Activated CD4-positive, CD25-positive, alpha-beta regulatory T cell treated with anti-CD3 and anti-CD28 coated beads, Interleukin-2, amount 50 U/mL, for 72 hours (primary cell): ENCODE measurements at places on chromosomes 7 and 10.

DNA sequence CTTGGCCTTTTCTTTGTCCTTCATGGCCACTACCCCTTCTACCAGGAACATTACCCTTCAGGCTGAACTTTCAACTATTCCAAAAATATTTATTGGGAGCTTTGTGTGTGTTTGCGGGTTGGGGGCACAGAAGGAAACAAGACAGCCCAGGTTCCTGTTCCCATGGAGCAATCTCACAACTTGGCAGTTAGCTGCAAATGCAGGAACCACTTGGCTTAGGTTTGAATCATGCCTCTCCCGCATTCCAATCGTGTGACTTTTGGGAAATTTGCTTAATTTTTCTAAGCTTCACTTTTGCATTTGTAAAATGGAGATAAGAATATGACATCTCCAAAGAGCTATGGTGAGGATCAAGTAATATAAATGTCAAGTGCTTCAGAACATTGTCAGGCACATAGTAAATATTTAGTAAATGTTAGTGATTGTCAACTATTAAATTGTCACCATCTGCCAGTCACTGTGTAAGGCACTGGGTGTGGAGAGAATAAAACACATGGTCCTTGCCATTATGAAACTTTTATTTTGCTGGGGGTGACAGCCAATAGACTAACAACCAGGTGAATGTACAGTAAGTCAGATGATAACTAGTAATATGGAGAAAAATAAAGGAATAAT is 277.1 kb downstream of the SNX13 start:
- no peak for DNase-seq

GRCh38 chr7:91280185-91280584 is 16.0 kb downstream of the FZD1 start:
- DNase-seq, result no peak

- no peak for DNase-seq
These were observed 7.6 kb upstream of the HILPDA start for GRCh38 chr7:128447941-128448564.

DNA sequence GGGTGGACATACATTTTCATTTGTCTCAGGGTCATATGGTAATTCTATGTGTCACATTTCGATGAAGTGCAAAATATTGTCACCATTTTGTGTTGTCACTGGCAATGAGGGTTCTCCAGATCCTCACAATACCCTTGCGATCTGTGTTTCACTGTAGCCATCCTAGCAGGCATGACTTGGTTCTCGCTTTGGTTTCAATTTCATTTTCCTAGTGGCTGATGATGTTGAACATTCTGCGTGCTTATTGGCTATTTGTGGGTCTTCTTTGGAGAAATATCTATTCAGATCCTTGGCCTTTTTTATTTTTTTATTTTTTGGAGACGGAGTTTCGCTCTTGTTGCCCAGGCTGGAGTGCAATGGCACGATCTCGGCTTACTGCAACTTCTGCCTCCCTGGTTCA is 24.8 kb upstream of the MNX1 start:
- no peak for DNase-seq

DNA sequence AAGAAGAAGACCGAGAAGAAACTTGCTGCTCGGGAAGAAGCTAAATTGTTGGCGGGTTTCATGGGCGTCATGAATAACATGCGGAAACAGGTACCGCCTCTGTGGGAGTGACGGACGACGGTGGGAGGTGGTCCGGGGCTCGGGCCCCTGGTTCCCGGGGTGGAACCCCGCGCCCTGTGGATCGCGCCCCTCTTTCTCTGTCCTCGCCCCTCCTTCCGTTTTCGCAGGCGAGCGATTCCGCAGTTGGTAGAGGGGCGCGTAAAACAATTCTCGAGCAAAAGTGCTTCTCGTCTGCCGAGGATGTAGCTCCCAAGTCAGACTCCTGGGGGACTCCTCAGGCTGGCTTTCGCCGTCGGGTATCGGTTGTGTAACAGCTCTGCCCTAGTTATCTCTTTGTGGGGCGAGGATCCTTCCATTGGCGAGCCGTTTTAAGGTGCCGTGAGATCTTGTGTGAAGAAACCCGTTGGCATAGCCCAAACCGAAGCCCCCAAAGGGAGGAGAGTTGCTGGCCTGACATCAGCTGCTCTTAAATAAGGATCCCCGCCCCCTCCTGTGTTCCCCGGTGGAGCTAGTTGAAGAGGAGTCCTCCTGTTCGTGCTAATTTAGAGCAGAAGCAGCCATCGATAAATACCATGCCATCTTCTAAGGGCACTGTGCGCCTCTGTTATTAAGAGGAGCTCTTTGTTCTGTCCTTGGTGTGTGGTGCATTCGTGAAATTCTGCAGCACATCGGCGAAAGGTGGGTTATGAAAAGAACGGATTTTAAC is 655 bp downstream of the KLHL7 start:
- DNase-seq, result no peak

GRCh38 chr7:94398841-94399240 is 4.1 kb downstream of the COL1A2 start:
- DNase-seq, result no peak

DNA sequence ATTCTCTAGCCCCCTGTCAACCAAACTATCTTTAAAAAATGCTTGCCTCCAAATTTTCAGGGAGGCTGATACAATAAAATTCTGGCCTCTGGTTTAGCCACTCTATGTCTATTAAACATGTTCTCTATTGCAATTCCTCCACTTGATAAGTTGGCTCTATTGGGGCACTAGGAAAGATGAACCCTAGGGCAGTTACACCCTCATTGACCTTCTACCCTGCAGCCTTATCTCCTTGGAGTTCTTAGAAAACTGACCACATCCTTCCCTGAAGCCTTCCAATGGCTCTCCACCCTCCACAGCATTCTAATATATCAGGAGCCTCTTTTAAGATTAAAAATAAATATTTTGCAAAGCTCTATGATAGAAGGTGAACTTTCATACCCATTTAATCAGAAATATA is 30.6 kb downstream of the SVOPL start:
- no peak for DNase-seq

GRCh38 chr10:70320751-70321150 is 36.9 kb upstream of the NPFFR1 start:
- no peak for DNase-seq

DNA sequence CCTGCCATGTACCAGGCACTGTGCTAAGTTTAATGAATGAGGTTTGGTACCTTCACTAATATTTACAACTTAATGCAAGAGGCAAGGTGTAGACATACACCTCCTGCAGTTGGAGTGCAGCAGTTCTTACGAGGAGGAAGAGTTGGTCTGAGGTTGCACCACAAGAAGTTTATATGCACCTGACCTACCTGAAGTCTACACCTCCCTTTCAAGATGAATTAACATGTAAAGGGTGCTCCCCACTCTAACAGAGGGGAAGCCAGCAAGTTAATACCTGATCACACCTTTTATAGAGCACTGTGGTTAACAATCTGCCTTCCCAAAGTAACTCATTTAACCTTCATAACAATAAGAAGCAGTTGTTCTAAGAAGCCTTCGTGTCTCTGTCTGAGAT is 120.0 kb downstream of the LYZL1 start:
- DNase-seq, result no peak

DNA sequence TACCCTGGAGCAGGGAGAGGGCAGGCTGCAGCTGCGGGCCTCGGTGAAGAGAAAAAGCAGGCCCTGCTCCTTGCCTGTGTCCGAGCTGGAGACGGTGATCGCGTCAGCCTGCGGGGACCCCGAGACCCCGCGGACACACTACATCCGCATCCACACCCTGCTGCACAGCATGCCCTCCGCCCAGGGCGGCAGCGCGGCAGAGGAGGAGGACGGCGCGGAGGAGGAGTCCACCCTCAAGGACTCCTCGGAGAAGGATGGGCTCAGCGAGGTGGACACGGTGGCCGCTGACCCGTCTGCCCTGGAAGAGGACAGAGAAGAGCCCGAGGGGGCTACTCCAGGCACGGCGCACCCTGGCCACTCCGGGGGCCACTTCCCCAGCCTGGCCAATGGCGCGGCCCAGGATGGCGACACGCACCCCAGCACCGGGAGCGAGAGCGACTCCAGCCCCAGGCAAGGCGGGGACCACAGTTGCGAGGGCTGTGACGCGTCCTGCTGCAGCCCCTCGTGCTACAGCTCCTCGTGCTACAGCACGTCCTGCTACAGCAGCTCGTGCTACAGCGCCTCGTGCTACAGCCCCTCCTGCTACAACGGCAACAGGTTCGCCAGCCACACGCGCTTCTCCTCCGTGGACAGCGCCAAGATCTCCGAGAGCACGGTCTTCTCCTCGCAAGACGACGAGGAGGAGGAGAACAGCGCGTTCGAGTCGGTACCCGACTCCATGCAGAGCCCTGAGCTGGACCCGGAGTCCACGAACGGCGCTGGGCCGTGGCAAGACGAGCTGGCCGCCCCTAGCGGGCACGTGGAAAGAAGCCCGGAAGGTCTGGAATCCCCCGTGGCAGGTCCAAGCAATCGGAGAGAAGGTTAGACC is 138.0 kb upstream of the STK17A start:
- no peak for DNase-seq

DNA sequence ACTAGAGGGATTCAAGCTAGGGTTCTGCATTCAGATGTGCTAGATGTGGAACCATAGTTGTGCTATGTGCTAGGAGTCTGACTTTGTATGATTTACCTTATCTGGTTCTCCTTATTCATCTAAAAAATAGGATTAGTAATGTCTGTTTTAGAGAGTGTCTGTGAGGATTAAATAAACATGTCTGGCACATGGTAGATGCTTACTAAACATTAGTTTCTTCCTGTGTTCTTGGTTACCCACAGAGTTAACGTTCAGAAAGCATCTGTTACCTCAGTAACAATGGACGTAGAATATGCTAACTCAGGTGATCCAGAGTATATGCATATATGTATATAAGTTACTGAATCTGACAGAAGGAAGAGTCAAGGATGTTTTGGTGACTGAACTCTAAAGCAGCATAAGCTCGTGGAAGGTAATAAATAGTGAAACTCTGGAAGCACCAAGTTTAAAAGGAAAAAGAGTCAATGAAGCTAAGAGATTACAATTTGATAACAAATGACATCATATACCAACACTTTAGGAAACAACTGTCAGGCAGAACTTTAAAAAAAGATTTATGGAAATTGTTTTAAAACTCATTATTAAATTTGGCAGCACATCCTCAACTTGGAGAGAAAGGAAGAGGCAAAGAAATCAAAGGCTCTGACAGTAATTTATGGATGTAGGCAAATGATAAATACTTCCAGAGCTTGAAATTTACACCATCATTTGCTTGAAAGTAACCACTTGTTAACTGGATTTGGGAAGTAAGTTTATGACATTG is 127.0 kb downstream of the CCNY start:
- DNase-seq, result no peak

DNA sequence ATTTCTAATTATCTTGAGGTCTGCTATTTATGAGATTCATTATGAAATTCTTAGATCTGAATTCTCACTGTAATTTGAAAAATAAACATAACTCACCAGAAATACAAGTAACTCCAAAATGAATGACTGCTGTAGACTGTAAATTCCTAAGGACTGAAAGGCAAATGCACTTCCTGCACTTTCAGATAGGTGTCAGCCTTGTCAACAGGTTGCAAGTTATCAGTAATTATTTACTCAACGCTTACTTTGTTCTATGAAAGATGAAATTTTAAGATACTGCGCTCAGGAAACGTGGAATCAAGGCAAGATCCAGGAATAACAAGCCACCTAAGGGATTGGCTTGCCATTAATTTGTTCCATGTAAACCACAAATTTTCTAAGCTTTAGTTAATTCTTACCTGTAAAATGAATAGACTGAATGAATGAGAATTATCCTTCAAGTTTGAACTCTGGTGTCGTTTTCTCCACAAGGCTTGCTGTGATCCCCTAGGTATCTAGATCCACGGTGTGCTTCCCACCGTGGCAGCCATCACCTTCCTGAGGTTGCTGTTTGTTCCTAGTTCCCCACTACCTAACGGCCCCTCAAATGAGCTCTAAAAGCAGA is 12.6 kb downstream of the DHX32 start:
- DNase-seq, result no peak

DNA sequence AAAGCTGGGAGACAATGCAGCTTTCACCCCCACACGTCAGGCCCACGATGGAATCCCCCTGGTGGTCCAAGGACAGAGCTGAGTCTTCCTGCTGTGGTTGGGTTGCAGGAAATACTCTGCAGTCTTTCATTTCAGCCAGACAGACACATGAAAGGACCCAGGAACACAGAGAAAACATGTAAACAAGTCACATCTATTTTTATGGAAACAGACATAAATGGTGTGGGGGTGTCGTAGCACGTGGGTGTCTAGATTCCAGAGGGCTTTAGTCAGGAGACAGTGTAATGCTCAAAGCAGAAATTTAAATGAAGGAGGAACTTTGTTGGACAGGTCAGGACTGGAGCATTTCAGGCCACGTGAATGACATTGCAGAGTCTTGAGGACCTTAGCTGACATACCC is 444.6 kb downstream of the SUGCT start:
- no peak for DNase-seq

GRCh38 chr10:131226446-131227162 is 84.9 kb downstream of the TCERG1L start:
- no peak for DNase-seq

DNA sequence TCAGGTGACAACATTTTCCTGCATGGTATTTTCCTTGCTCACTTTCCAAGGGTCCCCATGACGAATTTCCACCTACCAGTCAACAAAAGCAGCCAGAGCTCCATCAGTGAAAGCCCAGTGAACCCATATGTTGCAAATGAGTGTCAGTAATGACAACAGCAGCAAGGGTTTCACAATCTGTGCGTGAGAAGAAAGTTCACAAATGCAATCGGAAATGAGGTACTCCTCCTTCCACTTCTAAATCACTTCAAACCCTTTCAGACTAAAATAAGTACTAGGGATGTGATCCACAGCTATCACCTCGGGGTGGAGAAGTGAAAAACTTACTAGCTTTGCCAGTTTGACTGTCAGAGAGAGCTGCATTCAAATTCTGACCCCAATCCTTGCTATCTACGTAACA is 55.6 kb upstream of the BET1 start:
- DNase-seq, result no peak

DNA sequence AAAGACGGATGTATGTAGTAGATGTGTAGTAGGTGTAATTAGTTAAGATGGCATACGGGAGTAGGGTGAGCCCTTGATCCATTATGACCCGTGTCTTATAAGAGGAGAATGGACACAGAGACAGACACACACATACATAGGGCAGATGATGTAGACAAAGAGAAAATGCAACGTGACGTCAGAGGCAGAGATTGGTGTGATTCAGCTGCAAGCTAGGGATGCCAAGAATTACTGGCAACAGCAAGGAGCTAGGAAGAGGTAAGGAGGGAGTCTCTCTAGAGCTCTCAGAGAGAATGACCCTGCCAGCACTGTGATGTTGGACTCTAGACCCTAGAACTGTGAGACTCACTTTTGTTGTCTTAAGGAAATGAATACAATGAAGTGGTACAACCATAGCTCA is 247.0 kb upstream of the HABP2 start:
- no peak for DNase-seq

GRCh38 chr10:96420228-96421009 is 61.6 kb upstream of the OPALIN start:
- DNase-seq, result no peak
